ENCODE measurements at places on chromosomes 11 and 22.

- DNase-seq = no peak
These were observed 16.6 kb upstream of the MOB2 start for GRCh38 chr11:1502954-1503707.

- DNase-seq = no peak
These were observed 70.3 kb downstream of the CCDC81 start for GRCh38 chr11:86444981-86445380.

GRCh38 chr22:48477031-48477721 is 1350.5 kb downstream of the BRD1 start:
- DNase-seq = no peak

DNA sequence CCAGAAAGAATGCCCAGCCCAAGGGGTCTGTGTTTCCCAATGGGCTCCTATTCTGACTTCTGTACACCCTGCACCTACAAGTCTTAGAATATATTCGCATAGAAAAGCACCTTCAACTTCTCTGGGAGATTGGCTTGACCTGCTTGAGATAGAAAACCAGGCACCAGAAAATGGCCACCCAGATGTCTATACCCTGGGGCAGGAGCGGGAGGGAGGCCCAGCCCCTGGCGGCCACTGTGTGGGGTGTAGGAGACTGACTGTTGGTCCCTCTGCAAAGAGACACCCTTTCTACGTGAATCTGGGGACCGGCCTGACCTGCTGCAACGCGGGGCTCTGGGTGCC is 8.5 kb downstream of the DENND6B start:
- DNase-seq = no peak

DNA sequence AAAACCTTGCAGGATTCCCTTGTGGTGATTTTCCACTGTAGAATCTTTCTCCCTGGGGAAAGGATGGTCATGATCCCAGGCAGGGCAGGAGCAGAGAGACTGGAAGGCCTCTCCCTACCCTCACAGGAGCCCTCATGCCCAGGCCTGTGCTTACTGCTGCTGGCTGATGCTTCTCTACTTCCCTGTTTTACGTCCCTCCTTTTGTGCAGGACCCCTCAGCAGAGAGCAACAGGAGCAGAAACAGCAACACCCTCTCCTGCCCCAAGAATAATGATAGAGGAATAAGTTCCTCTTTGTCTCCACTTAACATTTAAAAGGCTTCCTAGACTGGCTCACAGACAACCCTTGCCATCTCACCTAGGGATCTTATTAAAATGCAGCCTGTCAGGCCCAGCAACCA is 3.6 kb downstream of the ISX start:
- DNase-seq = no peak

- no peak for DNase-seq
These were observed 35.4 kb downstream of the NXPE2 start for GRCh38 chr11:114713756-114714155.

- peak; percentile 58 for DNase-seq
These were observed 777 bp downstream of the LTO1 start for GRCh38 chr11:69674267-69674885.

- DNase-seq = no peak
These were observed 751.0 kb downstream of the KCNA4 start for GRCh38 chr11:29265792-29266191.

- DNase-seq = no peak
These were observed 12.3 kb upstream of the MPEG1 start for GRCh38 chr11:59225017-59225416.

DNA sequence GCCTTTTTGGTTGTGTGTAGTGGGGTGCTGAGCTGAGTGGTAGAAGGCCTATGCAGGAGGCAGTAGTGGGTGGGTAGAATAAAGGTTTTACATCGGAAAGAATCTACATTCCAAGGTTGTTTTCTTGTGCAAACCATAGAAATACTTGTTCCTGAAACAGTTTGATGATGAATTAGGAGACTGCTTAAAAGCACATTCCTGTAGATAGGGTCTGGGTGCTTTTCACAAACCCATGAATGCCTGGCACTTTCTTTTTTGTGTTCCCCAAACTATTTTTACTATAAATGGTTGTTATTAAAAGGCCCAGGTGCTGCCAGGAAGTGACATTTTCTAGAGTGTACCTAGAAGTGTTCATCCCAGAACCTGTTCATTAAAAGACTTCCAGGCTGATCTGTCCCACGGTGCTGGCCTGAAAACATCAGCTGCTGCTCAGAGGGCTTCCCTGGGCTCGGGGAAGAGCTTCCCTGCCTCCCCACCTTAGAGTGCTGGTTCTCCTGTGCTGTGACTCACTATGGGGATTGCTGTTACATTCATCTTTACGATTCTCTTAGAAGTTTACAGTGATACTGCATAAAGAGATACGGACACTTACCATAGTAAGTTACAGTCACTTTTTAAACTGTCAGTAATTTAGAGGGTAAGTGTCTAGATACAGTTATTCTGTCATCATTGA is 27.9 kb downstream of the PPFIA1 start:
- peak; percentile 42 for DNase-seq

- DNase-seq = no peak
These were observed 29.4 kb downstream of the IGHMBP2 start for GRCh38 chr11:68932933-68933577.

DNA sequence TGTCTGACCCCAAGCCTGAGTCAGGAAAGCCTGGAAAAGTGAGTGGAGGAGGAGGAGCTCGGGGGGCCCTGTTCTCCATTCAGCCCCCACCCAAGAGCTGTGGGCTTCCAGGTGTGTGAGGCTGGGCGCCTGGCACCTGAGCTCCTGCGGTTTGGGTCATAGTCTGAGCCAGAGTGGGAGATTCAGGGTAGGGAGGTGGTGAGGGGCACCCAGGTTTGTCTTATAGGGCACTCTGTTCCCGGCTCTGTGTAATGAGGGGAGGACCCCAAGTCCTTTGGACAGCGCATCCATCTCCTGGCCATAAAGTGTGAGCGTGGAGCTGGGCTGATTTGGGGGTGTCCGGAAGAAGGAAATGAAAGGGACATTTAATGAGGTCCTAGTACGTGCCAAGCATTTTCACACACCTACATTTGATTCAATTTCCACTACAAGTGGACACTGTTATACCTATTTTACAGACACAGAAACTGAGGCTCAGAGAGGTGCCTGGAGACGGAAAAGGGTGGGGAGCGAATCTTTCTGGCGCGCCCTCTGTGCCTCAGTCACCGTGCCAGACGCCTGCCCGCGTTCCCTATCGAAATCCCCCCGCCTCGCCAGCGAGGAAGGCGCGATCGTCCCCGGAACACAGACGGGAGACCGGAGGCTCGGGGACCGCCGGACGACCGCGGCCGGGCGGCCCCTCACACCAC is 1.2 kb downstream of the NPTXR start:
- no peak for DNase-seq

- DNase-seq = no peak
These were observed 182.4 kb downstream of the BRD1 start for GRCh38 chr22:49645257-49645656.

- DNase-seq = peak; percentile 97
These were observed 11.3 kb downstream of the TRIM66 start for GRCh38 chr11:8671193-8671612.

DNA sequence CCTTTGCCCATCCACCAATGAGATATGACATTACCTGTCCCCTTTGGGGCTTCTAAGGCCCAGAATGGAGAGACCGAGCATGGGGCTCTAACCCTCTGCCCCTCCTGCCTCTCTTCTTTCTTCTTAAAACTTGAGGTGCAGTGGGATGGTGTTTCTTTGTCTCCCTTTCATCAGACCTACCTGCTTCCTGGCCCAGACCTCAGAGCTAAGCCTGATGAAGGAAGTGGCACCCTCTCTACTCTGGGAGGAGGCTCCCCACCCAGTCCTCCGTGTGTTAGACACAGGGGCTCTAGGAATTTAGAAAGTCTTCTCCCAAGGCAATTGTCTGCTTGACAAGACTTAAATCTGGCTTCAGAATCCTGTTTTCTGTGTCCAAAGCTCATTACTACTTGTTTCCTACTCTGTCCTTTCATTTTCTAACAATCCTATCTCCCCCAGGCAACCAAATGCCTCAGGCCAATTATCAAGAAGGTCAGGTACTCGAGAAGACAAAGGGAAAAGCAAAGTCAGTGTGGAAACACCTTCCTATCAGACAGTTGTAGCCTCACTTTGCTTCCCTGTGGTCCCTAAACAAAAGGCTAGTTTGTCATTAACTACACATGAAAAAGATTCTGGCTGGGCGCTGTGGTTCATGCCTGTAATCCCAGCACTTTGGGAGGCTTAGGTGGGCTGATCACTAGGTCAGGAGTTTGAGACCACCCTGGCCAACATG is 20.3 kb upstream of the PARVA start:
- no peak for DNase-seq

GRCh38 chr11:75024764-75025211 is 36.1 kb downstream of the NEU3 start:
- DNase-seq = no peak

DNA sequence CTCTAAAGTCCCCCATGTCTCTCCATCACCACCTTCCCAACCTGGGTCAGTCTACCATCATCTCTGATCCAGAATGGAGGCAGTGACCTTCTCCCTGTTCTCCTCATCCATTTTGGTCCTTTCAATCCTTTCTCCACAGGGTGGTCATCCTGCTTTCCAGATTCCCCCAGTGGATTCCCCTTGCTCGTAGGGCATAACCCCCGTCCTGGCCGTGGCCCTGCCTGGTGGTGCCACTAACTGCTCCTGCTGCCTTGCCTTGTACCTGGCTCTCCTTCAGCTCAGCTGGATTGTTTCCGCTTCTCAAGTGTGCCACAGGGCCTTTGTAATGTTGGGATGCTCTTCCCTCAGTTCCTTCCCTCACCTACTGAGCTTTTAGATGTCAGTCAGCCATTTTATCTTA is 81.6 kb downstream of the MYO7A start:
- DNase-seq = no peak
